Tongue (tissue), 3 donors: ENCODE measurements at places on chromosomes 3 and 15. TPM values are rescaled to one million over a fixed set of nuclear protein-coding genes. Genes with fewer than 3 reads are reported as not detected.

Gene DLEC1
- total RNA-seq = 0.10 TPM

Gene CILP
- 70.9 TPM for total RNA-seq

Gene CPNE9
- not detected for total RNA-seq

Gene DUOXA1
- total RNA-seq = 22.2 TPM

Gene ESYT3
- 5.8 TPM for total RNA-seq

Gene SPATA12
- total RNA-seq = not detected
